Cerebellar nuclear complex (tissue), 1 donor: ENCODE measurements at places on chromosomes 12 and 14.

DNA sequence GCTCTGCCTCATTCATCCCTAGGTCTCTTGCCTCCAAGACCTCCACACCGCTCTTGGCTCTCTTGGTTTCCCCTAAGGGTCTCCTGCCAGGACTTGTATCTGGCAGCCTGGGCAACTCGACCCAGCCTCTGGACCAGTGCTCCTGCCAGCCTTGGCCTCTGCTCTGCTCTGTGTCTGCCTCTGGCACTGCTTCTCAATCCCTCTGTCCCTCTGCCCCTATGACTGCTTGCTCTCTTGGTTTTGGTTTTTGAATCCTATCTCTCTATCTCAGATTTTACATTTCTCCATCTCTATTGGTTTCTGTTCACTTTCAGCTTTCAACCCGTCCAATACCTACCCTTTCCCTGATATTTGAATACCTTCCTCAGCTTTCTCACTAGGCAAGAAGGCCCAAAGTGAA, 6.3 kb downstream of the ITGA5 start:
- no peak for DNase-seq

DNA sequence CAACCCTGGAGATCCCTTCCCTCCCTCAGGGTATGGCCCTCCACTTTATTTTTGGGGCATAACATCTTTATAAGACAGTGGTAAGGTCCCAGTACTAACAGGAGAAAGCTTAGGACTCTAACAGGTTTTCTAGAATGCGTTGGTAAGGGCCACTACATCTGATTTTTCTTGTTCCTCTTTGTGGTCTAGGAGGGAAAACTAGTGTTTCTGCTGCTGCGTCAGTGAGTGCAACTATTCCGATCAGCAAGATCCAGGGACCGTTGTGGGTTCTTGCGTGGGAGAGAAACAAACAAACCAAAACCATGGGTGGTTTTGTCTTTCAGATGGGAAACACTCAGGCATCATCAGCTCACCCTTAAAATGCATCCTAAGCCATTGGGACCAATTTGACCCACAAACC, 123.6 kb upstream of the SLC16A7 start:
- no peak for DNase-seq

GRCh38 chr14:87186737-87187136, 806.2 kb downstream of the GALC start:
- no peak for DNase-seq

GRCh38 chr12:75389706-75390105, 1.2 kb upstream of the GLIPR1L2 start:
- no peak for DNase-seq
